Stomach (tissue), 19 donors: ENCODE measurements at places on chromosomes 7 and 10. TPM values are rescaled to one million over a fixed set of nuclear protein-coding genes. Genes with fewer than 3 reads are reported as not detected.

Gene SLC26A5
- total RNA-seq, result 0.58 TPM

- H3K27me3 ChIP-seq, result no peaks in the 10 kb centered on the region
- no peak for DNase-seq
- H3K4me1 ChIP-seq, result no peaks in the 10 kb centered on the region
These were observed 111.3 kb upstream of the KCTD7 start for GRCh38 chr7:66517212-66517909.

GRCh38 chr10:72218726-72219125 lies 2.6 kb upstream of the ASCC1 start:
- H3K4me3 ChIP-seq, result peak overlapping the region; percentile 15
- H3K27me3 ChIP-seq, result no peaks in the 10 kb centered on the region
- H3K36me3 ChIP-seq, result peaks cover 22% of the 10 kb centered on the region

DNA sequence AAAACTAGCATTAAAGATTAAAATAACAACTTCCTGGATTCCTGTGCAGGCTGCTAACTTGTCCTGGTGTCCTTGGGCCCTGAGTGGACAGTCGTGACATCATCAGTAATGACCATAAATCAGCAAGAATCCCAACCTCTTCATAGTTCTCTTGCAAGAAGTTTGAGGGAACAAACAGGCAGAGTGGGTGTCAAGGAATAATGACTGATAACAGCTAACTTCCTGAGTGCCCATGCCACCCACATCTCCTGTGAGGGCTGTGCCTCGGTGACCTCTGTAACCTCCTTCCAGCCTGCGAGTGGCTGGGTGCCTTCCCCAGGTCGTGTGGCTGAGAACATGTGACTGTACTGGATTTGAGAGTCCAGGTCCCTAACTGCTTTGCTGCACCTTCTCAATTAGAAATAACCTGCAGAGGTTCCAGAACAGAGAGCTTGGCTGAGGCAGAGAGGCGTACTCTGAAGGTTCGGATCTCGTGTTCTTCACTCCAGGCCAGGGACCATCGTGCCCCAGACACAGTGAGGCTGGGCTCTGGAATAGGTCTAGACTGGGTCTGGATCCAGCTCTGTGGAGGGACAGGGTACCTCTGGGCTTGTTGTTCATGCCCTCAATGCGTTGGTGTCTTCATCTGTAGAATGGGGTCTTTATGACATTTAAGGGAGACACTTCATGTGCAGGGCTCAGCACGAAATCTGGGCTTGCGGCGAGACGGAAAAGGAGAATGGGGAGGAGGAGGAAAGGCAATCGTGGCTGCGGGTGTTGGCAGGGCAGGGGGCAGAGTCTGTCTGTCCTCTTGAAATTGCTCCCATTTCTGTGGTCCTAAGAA lies 313.1 kb upstream of the ZNF32 start:
- no peaks in the 10 kb centered on the region for H3K27me3 ChIP-seq
- no peak overlapping the region for H3K4me3 ChIP-seq
- peaks cover 3% of the 10 kb centered on the region for H3K4me1 ChIP-seq

GRCh38 chr7:85167636-85168035 lies 19.2 kb downstream of the SEMA3D start:
- H3K4me1 ChIP-seq, result no peaks in the 10 kb centered on the region
- H3K27ac ChIP-seq, result no peak overlapping the region
- H3K36me3 ChIP-seq, result no peaks in the 10 kb centered on the region
- H3K27me3 ChIP-seq, result no peaks in the 10 kb centered on the region
- no peak overlapping the region for H3K4me3 ChIP-seq
